Right ventricle myocardium inferior (tissue), 1 donor: ENCODE measurements at places on chromosomes 12 and 14. TPM values are rescaled to one million over a fixed set of nuclear protein-coding genes. Genes with fewer than 3 reads are reported as not detected.

DNA sequence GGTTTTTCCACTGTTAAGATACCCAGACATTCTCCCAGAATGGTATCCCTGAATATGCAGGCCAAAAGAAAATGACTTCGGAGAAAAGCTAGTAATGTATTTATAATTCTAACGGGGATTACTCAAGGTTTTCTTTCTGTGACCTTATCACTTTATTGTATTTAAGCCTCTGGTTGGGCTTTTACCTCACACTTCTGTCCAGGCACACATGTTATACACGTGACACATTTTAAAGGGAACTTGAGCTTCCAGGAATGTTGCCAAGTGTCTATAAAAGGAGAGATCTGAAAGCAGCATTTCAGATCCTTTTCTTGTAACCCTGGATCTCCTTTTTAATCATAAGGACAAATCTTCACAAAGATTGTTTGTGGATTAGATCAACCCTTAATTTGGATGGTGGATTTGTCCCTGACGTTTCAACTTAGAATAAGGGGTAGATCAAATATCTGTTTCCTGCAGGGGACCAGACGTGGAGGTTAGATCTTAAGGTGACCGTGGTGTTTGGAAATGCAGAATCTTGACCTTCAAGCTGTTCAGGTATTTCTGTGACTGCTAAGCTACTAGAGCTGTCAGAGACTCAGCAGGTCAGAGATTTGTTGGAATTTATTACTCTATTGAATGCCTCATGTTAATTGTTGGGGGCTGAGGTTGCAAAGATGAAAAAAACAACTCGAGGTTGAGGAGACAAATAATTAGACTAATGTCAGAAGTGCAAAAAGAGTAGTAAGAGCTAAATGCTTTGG lies 1.5 kb downstream of the CIPC start:
- DNase-seq = no peak

- DNase-seq = no peak
These were observed 36.3 kb downstream of the ACSS3 start for GRCh38 chr12:81114226-81114625.

DNA sequence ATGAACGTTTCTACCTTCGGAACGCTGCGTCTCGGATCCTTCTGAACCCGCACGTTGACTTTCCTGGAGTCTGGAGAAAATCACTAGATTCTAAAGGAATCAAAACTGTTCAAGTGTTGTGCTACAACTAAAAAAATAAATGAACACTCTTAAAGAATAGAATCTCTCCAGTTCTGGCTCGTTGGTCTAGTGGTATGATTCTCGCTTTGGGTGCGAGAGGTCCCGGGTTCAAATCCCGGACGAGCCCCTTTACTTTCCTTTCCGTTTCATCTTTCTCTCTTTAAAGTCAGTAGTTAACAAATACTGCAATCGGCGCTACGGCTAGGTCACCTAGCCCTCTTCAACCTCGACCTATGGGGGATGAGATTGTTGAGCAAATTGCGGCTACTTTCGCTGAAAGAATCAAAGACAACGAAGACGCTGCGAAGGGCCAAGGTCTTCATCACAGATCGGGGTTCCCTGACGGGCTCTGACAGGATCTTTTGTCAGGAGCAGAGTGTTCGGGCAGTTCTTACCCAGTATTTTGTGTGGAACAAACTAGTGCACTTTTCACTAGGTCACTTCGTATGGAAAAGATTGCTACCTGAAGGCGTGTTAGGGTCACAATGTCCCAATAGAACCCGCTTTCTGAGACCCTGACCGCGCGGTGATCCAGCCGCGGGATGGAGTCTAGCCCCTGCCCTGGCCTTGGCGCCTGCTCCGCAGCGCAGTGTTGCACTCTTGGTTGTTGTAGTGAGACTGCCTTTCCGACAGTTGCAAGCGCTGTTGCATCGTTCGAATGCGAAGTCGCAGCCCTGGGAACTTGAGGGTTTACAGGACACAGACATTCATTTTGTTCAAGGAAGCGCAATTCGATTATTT lies 8.4 kb downstream of the OR6S1 start:
- no peak for DNase-seq

VDR gene
- 0.35 TPM for total RNA-seq

GPD1 gene
- total RNA-seq = 51.1 TPM

DNA sequence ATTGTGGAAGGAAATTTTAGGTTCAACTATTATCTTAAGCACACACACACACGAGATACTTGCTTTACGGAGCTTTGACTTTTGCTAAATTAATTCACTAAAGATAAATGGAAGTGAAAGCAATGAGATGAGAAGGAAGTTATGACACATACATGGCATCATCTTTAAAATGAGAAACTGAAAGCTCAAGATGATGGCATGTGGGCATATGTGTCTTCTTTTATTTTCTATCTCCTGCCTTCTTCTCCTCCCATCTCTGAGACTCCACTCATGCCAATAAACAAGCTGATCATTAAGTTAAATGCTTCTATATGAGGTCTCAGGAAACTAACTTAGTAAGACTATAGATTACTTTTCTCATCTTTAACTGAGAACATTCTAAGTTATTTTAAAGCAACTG lies 216.7 kb downstream of the MED13L start:
- no peak for DNase-seq

- DNase-seq = no peak
These were observed 12.3 kb upstream of the GNG2 start for GRCh38 chr14:51848120-51848519.

C1QL4 gene
- not detected for total RNA-seq

GRCh38 chr12:50780013-50780412 lies 16.1 kb downstream of the ATF1 start:
- no peak for DNase-seq

PMCH gene
- not detected for total RNA-seq

IL26 gene
- not detected for total RNA-seq

- DNase-seq = no peak
These were observed 17.4 kb downstream of the HDAC7 start for GRCh38 chr12:47802312-47802711.

- no peak for DNase-seq
These were observed 301.7 kb upstream of the SFSWAP start for GRCh38 chr12:131409211-131409610.

GRCh38 chr12:46359667-46360280 lies 12.8 kb downstream of the SLC38A2 start:
- DNase-seq = no peak

NKX2-1 gene
- total RNA-seq = not detected

MANSC4 gene
- total RNA-seq = not detected

GRCh38 chr14:77761205-77761931 lies 412 bp upstream of the SNW1 start:
- no peak for DNase-seq

DNA sequence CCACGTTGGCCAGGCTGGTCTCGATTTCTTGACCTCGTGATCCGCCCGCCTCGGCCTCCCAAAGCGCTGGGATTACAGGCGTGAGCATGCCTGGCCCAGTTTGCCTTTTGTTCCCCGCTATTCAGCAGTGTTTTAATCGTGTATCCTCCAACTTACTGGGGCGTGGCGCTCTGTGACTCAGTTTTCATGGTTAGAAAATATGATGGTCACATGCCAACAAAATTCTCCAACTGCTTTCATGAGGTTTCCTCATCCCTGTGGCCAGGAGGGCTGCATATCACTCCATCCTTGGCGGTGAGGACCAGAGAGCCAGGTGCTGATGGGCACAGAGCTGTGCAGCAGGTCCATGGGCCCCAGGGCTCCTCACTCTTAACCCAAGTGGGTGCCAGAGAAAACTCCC lies 33.0 kb upstream of the PRMT8 start:
- no peak for DNase-seq

- DNase-seq = no peak
These were observed 65.9 kb downstream of the KCNA1 start for GRCh38 chr12:4975574-4975973.

DNA sequence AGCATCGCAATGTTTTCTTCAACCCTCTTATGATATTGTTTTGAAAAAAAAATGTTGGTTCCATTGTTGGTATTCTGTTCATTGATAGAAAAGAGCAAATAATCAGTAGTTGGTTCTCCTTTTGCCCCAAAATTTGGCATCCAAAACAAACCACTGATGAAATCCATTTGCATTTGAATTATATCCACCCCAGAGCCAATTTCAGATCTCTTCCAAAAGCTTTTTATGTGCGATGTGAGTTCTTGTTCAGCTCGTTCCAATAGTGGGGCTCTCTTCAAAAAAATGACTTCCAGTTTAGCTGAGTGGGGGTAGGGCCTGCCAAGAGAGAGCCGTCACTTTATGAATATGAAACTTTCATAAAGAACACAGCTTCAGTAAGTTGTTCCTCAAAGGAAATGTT lies 130.7 kb downstream of the DIO2 start:
- DNase-seq = no peak
